ENCODE measurements at places on chromosomes 13 and 19.

DNA sequence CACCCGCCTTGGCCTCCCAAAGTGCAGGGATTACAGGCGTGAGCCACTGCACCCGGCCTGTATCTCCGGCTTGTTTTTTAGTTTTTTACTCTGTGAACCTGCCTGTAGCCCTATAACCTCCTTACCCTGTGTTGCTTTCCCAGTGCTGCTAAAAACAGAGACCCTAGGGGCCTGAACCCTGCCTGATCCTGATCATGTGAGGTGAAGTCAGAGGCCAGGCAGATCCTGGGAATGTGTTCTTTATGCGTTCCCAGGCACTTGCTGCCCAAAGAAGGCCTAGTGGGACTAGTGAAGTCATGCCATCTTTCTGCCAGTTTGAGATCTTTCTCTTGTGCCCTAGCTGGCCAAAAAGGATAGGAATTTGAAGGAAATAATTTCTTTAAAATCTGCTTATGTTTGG, 4.6 kb downstream of the UBA2 start:
- no peak for DNase-seq

GRCh38 chr19:19385896-19386869, 19.3 kb upstream of the GATAD2A start:
- no peak for DNase-seq

DNA sequence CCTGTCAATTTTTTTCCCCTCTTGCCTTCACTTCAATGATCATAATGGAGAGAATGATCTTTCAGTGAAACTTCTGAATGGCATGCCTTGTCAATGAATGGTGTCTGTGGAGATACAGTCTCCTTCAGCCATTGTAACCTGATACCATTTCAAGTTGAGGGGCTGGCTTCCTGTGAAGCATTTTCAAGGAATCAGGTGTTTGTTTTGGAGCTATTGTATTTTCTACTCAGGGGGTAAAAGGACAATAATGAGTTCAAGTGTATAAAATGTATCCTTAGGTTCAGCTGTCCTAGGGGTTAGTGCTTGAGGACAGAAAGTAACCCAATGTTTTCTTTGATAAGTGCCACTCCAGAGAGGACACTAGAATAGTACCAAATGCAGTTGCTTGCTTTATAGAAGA, 23.8 kb upstream of the CBY2 start:
- no peak for DNase-seq

DNA sequence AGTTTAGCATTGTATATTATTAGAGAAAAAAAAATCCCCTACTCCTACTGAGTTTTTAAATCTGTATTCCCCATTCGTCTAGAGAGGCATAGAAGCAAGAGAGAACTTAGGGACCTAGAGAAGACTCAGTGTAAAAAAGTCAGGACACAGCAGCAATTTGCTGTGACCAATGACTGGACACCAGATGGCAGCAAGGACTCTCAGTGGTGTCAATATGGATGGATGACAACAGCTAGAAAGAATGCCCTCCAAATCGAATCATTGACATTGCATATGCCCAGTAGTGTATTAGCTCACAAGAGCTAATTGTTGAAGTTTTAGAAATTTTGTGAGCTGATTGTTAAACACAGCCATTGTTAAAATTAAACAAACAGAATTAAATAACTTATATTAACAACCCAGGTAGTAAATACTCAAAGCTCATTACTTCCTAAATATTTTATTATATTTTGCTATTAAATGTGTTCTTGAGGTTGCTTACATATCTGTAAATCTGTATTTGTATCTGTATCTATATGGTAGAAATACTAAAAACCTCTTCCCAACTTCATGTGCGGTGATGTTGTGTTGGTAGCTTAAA, 43.9 kb downstream of the SIAH3 start:
- no peak for DNase-seq

DNA sequence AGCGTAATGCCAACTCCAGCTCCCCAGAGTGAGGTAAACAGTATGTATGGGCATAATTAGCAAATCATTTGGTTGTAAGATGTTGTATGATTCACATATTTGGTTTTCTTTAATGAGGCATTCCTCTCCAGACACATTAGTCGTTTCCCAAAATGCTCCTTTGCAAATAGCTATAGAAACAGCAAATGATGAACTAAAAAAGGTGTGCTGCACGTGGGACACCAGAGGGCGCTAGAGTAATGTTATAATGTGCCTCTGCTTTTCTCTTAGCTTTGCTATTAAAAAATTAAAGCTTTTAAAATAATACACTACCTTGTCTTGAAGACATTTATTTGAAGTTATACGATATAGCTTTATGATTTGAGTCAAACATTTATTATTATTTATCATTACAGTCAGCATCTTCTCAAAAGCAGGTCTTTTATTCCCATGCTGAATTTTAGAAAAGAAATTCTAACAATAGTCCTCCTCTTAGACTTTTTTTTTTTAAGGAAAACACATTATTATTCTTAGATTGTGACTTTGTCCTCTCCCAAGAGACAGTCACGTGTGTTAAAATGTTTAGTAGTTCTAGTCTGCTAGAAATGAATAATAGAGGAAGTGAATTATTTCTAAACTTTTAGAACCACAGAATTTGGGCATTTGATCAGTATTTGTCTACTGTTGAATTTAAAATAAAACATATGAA, 121.6 kb upstream of the FRY start:
- DNase-seq = no peak

GRCh38 chr13:113802761-113803160, 43.7 kb downstream of the TMEM255B start:
- no peak for DNase-seq

DNA sequence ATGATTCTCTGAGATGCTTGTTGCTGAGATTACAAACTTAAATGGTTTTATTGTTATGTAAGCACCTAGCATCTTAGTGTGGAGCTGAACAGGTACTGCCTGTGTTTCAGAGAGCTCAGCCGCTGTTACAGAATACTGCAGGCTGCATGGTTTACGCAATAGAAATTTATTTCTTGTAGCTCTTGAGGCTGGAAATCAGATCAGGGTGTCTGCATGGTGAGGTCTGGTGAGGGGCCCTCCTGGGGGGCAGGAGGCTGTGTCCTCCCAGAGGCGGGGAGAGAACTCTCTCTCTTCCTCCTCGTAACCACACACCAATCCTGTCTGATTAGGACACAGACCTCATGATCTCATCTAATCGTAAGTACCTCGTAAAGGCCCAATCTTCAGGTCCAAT, 13.1 kb downstream of the ATP11A start:
- no peak for DNase-seq

DNA sequence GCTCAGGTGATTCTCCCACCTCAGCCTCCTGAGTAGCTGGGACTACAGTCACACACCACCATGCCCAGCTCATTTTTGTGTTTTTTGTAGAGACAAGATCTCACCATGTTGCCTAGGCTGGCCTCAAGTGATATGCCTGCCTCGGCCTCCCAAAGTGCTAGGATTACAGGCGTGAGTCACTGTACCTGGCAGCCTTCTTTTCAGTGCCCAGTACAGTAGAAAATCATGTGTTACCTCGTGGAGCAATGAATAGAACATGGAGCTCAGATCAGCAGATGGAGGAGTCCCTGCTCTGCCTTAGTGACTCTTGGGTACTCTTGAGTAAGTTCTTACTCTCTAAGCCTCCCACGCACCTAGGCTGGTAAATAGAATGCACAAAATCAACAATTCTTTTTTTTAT, 44.7 kb downstream of the THSD1 start:
- DNase-seq = no peak

GRCh38 chr13:43285933-43286597, 262.7 kb downstream of the DNAJC15 start:
- DNase-seq = no peak

DNA sequence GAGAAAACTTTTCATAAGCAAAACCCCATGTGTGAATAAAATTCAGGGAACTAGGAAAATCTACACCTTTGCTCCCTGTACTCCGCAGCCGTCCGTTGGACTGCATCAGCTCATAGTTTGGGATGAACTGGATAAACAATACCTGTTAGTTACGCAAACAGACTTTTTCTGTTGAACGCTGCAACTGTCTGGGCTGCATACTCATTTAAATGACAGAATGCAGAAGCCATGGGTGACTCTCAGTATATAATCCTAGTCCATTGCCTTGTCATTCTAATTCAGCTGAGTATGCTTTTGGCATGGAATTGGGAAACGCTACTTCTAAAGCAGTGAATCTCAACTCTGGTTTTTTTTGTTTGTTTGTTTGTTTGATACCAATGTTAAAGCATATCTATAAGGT, 151.6 kb downstream of the SLITRK1 start:
- no peak for DNase-seq

DNA sequence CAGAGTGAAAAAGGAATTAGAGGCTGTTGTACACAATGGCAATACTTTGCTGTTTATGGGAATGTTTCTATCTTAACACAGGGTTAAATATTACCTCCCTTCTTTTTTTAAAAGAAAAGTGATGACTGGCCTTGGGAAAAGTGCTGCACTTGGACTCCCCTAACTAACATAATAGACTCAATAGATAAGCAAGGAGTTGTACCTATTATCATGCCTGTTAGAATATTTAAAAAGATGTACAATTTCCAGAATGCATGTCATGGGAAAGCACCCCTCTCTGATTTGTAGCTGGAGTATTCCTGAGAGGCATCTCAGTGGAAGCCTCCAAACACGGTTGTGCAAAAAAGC, 79.3 kb upstream of the GPC6 start:
- DNase-seq = no peak

DNA sequence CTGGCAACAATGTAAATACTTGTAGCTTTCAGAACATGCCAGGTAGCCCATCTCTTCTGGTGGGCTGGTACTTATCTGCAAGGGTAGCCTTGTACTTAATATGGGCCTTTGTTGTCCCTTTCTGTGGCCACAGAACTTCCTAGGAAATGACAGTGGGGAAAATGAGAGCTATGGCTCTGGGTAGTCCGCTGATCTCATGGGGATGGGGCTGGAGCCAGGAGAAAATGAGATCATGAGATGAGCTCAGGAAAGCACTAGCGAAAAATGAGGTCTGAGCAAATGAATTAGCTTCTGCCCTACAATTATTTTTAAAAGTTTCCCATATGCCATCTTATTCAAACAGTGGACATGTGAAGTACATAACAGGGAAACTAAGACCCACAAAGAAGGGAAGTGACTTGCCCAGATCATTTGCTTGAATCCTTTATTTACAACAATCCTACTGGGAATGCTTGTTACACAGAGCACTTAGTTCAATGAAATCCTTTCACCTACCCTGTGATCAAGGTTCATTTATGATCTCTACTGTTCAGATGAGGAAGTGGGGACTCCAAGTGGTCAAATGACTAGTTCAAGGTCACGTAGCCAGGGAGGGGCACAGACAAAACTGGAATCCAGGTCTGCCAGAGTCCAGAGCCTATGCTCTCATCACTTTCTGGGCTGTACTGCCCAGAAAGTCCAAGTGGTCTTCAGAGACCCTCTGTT, 87.1 kb downstream of the PTPRS start:
- DNase-seq = no peak

DNA sequence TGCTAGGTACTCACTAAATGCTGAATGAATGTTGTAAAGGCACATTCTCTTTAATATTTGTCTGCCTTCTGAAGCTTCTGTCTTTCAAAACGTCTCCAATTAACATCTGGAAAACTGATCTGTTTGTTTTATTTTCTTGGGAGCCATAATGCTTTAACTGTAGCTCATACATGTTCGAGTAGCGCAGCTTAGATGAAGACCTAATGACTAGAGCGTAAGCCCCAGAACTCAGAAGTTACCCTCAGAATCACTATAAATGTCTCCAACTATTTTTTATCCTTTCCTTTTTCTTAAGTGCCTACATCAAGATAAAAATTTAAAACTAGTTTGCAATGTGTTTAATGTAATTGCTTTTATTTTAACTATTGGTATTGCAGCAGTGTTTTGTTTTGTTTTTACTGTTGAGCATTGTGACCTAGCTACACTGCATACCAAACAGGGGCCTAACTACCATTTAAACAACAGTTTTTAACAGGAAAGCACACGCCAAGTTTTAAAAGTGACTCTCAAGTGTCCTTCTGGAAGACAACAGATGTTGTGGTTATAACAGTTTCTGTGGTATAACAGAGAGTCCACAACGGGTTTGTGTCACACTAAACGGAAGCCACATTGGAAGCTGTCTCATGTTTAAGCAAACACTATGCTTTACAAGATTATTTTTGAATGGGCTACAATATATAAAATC, 42.0 kb downstream of the MRPL57 start:
- no peak for DNase-seq

DNA sequence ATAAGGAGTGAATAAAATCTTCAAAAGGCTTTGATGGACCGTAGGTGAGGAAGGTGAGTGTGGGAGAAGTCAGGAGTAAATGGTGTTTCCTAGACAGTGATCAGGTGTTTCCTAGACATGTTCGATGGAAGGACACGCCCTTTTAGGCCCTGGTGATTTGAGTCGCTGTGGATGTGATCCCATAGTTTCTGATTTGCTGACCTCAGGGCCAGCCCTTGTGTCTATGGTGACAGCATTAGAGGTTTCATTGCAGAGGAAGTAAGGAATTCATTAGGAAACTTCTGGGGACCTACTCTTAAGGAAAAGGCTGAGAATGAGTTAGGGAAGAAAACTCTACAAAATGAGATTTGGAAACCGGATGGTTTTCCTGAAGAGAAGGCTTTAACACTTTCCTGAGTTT, 31.5 kb upstream of the RNF113B start:
- DNase-seq = no peak

DNA sequence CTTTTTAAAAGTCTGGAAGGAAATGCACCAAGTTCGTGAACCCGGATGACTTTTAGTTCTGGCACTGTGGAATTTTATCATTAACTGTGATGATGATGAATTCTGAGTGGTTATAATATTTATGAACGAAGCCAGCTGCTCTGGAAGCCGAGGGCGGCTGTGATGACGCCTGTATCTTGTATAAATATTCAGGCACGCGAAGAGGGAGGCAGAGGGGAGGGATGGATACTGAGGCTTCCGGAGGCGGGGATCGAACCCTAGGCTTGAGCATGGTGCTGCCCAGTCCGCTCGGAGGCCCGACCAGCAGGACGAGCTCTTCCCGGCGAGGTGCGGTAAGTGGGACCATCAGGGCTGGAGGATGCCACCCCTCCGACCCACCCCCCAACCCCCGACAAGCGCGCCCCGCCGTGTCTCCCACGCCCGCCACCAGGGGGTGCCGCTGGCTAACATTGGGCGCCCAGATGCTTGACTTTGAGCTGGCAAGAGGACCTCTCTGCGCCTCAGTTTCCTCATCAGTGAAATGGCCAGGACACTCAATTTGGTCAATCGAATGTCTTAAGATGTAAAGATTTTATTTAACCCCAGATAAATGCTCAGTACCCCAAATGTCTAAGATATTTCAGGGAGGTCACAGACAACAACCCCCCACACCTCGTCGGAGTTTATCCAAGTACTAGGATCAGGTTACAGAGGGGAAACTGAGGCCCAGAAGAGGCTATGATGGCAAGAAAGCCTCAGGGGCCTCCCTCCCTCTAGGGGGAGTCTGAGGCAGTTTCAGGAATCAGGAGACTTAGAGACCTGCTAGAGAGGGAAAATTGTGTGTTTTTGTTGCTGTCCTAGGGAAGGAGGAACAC, 4.5 kb upstream of the RAB3A start:
- DNase-seq = no peak

- DNase-seq = no peak
Observed at GRCh38 chr13:29548722-29549121, 46.8 kb downstream of the SLC7A1 start.

- DNase-seq = no peak
Observed at GRCh38 chr13:105232439-105232838, 1303.0 kb downstream of the EFNB2 start.

Data from esophagus squamous epithelium (tissue), 5 donors.